ENCODE measurements at places on chromosomes 5 and 9.

DNA sequence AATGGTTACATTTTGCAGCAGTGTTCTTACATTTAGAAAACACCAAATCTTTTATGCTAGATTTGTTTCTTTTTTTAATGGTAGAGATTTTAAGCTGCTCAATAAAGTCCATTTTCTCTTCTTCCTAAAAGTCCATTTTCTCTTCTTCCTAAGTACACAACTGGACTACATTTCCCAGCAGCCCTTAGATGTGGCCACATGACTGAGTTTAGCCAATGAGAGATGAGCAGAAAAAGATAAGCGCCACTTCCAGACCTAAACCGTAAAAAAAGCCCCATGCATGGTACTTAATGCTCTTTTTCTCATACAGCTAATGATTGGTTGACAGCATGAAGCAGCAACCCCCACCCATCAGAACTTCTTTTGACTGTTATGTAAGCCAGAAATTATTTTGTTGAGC is 206.7 kb downstream of the FAM114A2 start:
- no peak for DNase-seq

- no peak for DNase-seq
These were observed 221.3 kb upstream of the KLF9 start for GRCh38 chr9:70635790-70636189.

DNA sequence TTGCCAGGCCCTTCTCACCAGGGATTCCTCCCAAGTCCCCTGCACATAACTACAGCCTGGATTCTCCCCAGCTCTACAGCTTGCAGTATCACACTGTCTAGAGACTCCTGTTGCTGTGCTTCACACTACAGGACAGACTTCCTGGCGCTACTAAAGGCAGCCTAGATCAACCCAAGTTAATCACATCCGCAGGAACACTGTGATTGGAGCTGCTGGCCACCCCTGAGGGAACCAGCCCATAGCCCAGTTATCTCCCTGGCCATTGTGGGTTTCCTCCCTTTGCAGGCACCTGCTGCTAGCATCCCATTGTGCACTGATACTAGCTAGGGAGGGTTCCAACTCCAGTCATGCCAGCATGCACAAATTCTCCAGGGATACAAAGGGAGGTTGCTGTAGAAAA is 53.5 kb downstream of the NLN start:
- DNase-seq, result no peak

DNA sequence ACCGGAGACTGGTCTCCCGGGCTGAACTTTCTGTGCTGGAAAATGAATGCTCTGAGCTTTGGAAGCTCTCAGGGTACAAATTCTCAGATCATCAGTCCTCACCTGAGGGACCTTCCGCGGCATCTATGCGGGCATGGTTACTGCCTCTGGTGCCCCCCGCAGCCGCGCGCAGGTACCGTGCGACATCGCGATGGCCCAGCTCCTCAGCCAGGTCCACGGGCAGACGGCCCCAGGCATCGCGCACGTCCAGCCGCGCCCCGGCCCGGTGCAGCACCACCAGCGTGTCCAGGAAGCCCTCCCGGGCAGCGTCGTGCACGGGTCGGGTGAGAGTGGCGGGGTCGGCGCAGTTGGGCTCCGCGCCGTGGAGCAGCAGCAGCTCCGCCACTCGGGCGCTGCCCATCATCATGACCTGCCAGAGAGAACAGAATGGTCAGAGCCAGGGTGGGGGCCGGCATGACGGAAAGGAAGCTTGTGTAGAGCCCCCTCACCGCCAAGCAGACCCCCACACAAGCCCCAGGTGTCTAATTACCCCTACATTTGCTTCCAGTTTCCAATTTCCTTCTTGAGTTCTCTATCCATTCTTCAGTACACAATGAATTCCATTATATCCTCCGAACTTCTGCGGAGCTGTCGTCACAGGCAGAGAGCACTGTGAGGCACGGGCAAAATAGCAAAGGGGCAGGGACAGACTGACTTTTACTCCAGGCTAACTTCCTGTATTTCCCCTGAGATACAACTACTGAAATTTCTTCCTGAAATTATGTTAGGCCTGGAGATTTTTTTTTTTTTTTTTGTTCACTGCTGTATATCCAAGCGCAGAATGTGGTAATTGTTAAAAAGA is 23.2 kb downstream of the CDKN2A start:
- DNase-seq, result peak; percentile 56

DNA sequence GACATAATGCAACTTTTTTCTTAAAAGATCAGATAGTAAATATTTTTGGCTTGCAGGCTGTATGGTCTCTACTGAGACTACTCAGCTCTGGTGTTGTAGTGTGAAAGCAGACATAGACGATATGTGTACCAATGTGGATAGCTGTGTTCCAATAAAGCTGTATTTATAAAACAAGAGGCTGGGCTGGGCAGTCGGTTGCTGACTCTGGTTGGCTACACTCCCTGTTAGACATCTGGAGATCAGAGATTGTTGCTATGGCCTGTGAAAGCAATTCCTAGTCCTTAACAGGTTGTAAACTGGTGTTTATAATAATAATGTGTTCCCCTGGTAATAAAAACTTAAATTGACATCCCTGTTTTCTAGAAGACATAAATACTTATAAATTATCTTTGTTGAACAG is 24.4 kb upstream of the SCAMP1 start:
- DNase-seq, result no peak

DNA sequence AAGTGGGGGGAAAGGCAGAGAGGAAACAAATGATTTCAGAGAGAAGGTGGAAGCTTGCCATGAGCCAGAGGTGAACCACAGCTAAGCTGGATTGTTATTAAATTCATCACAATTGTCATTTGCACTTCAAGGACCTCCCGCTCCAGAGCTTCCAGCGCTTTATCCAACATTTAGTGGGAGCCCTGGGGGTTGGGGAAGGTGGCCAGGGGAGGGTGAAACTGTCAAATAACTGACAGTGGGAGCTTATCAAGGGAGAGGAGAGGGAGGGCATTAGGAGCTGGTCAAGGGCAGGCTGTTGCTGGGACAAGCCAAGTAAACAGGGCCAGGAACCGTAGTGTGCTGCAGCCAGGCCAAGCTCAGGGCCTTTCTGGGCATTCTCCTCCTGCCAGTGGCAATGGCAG is 71.5 kb downstream of the SIL1 start:
- no peak for DNase-seq

- no peak for DNase-seq
These were observed 10.7 kb downstream of the GRM6 start for GRCh38 chr5:178984145-178985072.

DNA sequence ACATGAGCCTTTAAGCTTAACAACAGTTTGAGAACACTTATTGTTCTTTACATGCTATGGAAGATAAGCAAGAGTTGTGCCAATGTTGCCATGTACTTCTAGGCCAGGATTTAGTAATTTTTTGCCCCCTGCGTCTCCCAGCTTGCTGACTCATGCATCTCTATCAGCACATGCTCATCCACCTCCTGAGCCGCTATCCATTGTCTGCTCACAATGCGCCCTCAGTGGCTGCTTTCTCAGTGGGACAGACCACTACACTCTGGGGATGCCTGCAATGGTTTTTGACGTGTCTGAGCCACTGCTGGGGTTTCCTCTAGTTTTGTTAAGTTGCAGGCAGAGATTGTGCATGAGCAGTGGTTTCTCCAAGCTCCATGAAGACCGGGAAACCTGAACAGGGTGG is 50.9 kb upstream of the PHF2 start:
- DNase-seq, result no peak

DNA sequence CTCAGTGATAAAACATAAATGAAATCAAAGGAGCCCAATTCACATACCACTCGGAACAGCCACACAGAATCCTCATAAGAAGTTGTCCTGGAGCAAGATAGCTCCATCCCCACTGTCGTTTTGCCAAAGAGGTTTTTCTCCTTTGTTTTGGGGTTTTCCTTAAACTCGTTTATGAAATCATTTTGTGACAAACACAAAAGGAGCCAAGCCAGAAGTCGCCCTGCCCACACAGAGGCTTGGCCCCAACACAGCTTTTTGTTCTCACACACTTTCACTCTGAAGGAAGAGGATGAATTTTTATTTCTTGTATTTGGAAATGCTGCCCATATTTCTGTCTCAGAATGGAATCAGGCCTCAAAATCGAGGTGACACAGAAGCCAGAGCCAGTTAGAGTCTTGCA is 113.4 kb downstream of the HSD17B3 start:
- no peak for DNase-seq

DNA sequence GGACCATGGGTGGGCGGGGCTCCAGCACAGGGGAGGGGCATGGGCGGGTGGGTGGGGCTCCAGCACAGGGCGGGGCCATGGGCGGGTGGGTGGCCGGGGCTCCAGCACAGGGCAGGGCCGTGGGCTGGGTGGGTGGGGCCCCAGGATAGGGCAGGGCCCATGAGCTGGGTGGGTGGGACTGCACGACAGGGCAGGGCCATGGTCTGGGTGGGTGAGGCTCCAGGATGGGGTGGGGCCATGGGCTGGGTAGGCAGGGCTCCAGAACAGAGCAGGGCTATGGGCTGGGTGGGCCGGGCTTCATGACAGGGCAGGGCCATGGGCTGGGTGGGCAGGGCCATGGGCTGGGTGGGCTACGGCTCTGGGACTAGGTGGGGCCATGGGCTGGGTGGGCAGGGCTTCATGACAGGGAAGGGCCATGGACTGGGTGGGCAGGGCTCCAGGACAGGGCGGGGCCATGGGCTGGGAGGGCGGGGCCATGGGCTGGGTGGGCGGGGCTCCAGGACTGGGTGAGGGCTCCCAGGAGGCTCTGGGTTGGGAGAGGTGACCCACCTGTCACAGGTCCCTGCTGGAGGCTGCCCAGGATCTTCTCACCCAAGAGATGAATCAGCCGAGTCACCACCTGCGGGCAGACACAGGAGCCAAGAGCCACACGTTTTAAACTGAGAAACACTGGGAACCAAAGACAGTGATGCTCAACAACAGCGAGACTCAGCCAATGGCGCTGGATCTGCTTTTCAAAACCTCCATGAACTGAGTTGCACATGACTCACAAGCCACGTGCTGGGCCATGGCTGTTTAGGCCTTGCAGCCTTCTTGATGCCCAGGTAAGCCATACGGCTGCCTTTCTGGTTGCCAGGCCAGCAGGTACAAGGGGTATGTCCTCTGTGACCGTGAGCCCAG is 33.6 kb upstream of the NSMF start:
- DNase-seq, result no peak

DNA sequence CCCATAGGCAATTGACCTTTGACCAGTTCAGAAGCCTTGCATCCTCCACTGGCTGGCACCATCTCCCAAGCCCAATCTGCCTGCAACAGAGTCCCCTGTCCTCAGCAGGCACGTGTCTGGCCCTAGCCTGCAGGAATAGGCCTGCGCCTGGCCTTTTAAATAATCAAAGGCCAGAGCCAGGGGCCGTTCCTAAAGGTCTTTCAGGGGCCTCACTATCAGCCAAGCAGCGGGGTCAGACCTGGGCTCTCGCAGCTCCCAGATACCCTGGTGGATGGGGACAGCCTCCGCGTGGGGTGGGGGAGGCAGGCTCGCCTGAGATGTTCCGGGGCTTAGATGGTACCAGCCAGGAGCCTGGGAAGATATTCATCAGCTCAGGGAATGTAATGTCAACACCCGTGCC is 32.6 kb downstream of the SLC6A3 start:
- DNase-seq, result no peak

DNA sequence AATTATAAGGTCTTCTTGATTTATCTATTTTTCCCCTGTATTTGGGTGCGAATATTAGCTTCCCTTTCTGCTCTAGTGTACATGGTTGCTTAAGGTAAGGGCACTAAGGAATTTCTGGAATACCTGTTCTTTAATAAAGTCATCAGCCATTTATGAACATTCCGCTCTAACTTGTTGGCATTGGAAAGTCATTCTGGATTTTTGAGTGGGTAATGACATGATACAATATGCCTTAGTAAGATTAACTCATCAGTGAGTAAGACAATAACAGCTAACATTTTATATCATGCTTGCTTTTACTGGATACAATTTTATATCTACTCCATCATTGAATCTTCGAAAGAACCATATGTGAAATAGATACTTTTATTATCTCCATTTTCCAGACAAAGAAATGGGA is 196.1 kb downstream of the ARRDC3 start:
- DNase-seq, result no peak

DNA sequence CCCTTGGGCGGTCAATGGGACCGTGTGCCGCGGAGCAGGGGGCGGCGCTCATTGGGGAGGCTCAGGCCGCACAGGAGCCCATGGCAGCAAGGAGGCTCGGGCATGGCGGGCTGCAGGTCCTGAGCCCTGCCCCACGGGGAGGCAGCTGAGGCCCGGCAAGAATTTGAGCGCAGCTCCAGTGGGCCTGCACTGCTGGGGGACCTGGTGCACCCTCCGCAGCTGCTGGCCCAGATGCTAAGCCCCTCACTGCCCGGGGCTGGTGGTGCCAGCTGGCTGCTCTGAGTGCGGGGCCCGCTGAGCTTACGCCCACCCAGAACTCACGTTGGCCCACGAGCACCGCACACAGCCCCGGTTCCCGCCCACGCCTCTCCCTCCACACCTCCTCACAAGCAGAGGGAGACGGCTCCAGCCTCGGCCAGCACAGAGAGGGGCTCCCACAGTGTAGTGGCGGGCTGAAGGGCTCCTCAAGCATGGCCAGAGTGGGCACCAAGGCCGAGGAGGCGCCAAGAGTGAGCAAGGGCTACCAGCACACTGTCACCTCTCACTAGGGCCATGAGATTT is 141.1 kb upstream of the OR13F1 start:
- no peak for DNase-seq

- DNase-seq, result no peak
These were observed 98.0 kb downstream of the ANKH start for GRCh38 chr5:14773588-14773987.

- DNase-seq, result peak; percentile 40
These were observed 4.6 kb upstream of the DND1 start for GRCh38 chr5:140677947-140678346.

- no peak for DNase-seq
These were observed 32.0 kb upstream of the MSX2 start for GRCh38 chr5:174692381-174692780.

GRCh38 chr5:39249069-39249468 is 29.7 kb upstream of the FYB1 start:
- DNase-seq, result no peak

- DNase-seq, result no peak
These were observed at the start of gene IL17B for GRCh38 chr5:149379177-149379761. IL17B (minus strand) TSS chr5:149379292; CDS start chr5:149379225, 67 bp downstream.

GRCh38 chr5:125487231-125487630 is 740.8 kb upstream of the ZNF608 start:
- DNase-seq, result no peak

- no peak for DNase-seq
These were observed 2.0 kb upstream of the RNU6ATAC start for GRCh38 chr9:134166374-134166773.

DNA sequence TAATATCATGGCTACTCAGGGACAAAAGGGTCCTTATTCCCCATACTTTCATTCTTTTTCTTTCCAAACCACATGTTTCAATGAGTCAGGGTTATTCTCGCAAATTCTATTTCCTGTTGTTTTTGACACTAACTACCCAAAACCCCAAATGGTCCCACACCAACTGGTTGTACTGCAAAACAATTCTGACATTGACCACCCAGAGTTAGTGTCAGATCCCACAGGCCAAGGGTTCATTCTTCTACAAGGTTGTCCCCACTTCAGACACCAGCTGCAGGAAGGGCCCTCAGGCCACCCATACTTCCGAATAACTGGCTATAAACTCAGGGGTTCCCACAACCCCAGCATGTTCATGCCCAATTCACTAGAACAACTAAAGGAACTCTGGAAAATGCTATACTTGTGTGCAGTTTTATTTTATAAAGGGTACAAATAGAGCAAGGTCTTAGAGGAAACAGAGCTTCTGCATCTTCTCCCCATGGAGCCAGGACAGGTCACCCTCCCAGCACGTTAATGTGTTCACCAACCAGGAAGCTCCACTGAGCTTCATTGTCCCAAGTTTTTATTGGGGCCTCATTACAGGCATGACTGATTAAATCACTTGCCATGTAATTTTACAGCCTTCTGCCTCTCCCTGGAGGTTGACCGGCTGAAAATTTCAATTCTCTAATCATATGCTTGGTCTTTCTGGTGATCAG is 334.8 kb downstream of the DRD1 start:
- DNase-seq, result no peak

GRCh38 chr5:44729536-44729935 is 79.2 kb upstream of the MRPS30 start:
- no peak for DNase-seq

All from inflammatory macrophage treated with lipopolysaccharide for 4 hours (primary cell).